H4 (cell line): ENCODE measurements at places on chromosomes 6 and 20.
A peak's percentile ranks its signal among the peaks of the same experiment; 100 is the strongest.

- DNase-seq: no peak
These were observed 6.2 kb downstream of the NCOA5 start for GRCh38 chr20:46083531-46084061.

- DNase-seq: no peak
These were observed 152.7 kb downstream of the DLL1 start for GRCh38 chr6:170137911-170138910.

- DNase-seq: peak; percentile 25
These were observed 51.1 kb downstream of the MYLIP start for GRCh38 chr6:16179970-16180431.

- no peak for DNase-seq
These were observed 115.0 kb downstream of the TAF4 start for GRCh38 chr20:61950641-61951071.

DNA sequence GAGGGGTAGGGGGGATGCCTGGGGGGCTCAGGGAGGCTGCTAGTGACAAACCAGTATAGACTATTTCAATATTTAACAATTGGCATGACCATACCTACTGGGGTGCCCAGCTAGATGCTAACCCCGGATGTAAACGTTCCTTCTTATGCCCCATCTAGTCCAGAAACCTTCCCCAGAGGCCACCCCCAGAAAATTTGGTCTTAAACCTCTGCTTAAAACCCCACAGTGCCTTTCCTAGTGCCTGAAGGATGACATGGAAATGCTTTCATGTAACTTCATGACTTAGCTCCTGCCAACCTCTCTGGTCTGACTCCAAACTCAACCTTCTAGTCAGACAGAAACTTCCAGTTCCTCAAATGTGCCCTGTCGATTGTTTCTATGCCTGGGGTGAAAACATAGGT lies 52.0 kb downstream of the JPH2 start:
- no peak for DNase-seq

DNA sequence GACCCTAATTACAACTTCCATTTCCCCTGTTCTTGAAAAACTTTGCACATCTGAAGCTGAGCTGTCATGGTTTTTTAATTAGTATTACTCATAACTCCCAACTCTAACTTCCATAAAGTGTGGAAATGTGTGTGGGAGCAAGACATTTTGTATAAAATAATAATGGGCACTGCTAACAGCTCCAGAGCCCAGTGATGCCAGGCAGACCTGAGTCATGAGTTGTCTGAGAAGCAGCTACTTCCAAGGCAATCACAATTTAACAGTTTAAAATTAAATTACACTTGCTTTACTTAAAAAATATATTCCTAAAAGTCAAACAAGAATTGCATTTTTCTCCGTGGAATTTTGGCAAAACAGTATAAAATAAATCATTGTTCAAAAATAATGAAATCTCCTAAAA lies 6.4 kb downstream of the SLC2A12 start:
- DNase-seq: no peak

DNA sequence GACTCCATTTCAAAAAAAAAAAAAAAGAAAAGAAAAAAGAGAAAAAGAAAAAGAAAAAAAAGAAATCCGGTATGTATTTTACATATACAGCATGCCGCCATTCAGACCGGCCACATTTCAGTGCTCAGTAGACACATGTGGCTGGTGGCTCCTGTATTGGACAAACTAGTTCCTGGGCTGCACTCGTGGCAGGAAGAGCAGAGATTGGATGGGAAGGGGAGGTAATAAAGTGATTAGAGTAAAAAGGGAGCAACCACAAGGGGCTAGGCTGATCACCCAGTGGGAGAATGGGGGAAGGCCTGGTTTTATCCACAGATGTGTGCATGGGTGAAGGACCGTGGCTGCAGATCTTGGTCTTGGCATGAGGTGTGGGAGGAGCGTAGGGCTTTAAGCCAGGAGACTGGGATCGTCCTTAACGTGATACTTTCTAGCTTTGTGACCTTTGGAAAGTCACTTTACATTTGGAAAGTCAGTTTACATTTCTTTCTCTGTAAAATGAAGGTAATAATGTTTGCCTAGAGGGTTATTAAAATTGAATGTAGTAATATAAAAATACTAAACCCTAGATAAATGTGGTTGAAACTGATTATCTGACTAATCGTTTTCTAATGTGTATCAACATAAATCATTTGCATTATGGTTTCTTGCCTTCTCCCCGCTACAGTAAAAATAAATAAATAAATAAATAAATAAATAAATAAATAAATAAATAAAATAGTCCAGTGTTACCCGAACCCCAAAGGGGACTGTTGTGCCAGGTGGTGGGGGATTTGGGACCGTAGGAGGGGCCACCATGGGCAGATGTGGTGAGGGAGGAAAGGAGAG lies 869 bp upstream of the TRIM15 start:
- no peak for DNase-seq

DNA sequence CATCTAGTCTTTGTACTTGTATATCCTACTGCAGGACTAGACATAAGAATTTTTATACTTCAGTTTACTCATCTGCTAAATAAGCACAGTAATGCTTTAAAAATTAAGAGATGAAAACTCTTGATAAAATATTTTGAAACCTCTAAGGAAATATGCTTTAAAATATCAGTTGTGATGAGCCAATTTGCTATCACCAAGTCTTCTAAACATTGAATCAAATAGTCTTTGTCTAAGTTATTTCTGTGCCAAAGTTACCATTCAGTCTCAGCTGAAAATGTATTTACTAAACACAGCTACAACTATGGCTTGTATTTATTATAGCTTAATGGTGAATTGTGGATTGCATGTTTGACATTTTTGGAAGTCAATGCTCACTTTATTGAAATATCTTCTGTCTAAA lies 46.2 kb upstream of the RFPL4B start:
- DNase-seq: no peak

DNA sequence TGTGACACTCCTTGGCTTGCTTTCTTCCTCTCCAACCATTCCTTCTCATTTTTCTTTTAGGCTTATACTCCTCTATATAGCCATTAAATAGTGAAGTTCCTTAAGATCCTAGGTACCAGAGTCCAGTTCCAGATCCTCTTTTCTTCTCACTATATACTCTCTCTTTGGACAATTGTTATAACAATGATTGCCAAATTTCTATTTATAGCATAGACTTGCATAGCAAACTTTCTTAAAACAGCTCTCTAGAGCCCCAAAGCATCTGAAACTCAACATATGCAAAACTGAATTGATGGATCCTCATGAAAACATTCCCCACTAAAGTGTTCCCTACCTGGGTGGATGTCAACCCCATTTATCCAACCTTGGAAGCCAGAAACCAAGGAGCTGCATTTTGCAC lies 13.4 kb downstream of the PHIP start:
- DNase-seq: no peak

DNA sequence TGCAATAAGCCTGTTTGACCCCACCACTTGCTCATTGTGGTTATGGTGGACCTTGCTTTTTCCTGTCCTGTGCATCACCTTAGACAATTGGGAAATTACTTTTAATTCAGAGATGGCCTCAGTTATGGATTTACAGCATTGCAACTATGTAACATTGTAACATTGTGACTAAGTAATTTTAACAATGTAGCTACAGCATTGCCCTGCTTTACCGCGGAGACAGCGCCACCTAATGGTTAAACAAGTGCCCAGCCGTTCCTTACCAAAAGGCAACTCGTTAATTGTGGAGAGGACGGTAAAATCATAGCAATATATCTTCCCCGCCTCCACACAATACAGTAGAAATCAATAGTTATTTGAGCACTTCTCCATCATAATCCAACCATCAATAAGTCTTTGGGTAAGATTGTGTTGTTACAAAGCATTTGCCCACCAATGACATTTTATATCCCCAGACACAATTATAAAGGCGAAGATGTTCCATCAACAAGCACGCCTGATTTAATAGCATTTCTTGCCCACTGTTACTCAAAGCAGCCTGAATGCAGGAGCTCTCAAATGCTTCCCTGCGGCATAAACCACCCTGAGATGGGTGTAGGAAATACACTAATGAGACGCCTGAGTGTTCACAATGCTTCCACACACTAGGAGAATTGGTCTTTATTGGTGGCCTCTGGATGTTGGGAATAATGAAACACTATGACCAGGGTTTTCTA lies 93.7 kb downstream of the PROKR2 start:
- DNase-seq: peak; percentile 61

DNA sequence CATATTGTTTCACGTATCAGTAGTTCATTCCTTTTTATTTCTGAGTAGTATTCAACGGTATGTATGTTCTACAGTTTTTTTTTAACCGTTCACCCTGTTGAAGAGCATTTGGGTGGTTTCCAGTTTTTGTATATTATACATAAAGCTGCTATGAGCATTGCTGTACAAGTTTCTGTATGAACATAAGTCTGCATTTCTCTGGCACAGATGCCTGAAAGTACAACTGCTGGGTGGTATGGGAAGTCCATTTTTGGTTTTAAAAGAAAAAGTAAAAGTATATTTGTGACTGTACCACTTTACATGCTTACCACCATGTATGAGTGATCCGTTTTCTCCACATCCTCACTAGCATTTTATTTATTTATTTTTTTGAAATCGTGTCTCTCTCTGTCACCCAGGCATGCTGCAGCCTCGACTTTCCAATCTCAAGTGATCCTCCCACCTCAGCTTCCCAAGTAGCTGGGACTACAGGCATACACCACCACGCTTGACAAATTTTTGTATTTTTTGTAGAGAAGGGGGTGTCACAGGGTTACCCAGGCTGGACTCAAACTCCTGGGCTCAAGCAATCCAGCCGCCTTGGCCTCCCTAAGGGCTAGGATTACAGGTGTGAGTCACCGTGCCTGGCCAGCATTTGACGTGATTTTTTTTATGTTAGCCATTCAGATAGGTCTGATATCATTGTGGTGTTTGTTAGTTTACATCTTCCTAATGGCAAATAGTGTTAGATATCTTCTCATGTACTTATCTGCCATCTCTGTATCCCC lies 11.0 kb upstream of the SIM1 start:
- DNase-seq: peak; percentile 33

DNA sequence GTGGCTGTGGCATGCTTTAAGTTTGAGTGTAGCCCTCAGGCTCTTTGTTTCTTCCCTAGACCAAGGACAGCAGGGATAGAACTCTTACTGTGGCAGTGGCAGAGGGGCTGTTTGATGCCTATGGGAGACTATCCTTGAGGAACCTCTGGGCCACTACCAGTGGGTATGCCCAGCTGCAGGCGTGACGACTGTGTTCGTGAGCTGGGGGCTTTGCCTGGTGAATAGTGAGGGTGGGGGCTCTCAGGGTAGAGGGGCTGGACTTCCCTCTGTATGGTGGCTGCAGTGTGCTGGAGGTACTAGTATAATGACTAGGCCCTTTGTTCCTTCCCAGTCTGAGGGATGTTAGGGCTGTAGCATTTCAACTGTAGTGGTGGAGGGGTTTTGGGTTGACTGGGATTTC lies 1242.0 kb downstream of the KHDRBS2 start:
- no peak for DNase-seq
